ENCODE measurements at places on chromosomes 6 and 20.

- no peak for DNase-seq
Measured at GRCh38 chr6:111844921-111845320, 28.3 kb downstream of the FYN start.

DNA sequence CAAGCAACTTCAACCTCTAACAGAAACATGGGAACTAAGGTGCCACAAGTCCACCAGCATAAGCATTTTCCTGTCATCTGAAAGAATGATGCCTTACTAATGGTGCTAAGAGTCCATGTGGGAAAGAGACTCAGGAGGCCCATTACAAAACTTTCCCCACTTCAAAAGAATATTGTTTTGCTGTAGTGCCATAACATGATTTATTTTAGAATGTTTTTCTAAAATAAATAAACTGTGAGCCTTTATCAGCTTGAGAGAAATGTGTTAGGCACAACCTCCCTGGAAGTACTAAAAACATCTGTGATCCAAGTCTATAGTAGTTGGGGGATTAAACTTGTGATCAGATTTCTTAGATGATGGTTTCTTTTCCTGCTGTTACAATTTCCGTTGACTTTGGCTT is 330.1 kb upstream of the MAP3K7 start:
- DNase-seq: no peak

DNA sequence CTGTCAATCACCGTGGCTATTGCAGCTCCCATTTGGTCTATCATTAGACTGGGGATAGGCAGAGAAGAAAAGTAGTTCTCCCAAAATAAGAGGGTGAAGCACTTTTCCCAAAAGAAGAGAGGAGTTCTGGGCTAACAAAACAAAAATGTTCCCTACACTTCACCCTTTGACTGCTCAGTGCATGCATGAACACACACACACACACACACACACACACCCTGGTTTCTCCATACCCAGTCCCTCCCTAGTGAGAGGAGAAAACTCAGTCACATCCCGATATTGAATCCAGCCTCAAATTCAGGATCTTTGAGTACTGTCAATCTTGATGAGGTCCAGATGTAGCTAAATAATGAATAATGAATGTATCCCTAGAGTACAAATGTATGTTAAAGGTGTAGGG is 4.6 kb upstream of the TBPL1 start:
- no peak for DNase-seq

DNA sequence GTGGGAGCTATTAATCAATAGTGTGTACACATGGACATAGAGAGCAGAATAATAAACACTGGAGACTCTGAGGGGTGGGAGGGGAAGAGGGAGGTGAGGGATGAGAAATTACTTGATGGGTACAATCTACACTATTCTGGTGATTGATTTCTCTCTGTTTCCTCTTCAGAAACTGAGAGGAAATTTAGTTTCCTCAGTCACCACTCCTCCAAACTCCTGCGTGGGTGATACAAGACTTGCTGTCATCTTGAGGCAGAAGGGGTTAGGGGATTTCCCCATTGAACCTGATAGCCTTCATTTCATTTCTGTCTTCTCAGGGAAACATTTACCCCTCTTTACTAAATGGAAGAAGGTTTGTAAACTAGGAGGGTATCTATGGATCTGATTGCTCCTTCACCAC is 84.3 kb upstream of the ESR1 start:
- DNase-seq: no peak

Data from hematopoietic multipotent progenitor cell treated with erythropoietin and hydrocortisone succinate and interleukin-3 and kit ligand, for 15 days (in vitro differentiated cells).